ENCODE measurements at places on chromosomes 1 and 21. TPM values are rescaled to one million over a fixed set of nuclear protein-coding genes. Genes with fewer than 3 reads are reported as not detected.

DNA sequence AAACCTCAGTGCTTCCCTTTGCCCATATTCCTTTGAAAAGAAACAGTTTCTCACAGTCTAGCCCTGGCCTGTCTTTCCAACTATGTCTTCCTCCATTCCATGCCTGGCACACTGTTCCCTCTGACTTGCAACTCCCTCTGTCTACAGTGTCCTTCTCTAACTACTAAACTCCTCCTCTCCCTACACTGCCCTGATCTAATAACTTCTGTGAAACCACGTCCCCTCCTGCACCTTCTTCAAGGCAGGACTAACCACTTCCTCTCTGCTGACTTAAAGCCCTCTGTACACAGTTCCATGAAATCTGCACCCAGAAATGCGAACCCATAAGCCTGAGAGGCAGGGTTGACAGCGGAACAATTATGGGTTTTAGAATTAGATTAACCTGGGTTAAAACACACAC lies 62.2 kb upstream of the ATP1B1 start:
- DNase-seq = no peak
- H3K27ac ChIP-seq = no peak overlapping the region
- H3K4me1 ChIP-seq = no peaks in the 10 kb centered on the region
- no peak overlapping the region for H3K4me3 ChIP-seq
- H3K36me3 ChIP-seq = no peaks in the 10 kb centered on the region

DNA sequence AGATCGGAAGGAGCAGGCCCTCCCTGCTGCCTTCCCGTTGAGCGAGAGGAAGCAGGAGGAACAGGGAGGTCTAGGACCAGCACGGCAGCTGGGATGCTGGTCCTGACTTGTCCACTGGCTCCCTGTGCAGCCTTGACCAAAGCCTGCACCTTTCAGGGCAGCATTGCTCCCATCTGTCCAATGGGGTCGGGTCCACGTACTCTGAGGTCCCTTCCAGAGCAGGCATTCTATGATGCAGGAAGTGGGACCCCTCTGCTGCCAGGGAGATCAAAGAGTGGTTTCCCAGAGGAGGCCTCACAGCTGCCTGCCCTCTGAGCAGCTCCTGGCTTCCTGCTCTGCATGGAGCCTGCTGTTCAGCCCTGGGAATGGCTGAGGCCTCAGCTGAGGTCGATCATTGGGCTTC lies 21.7 kb upstream of the ZNF362 start:
- peak; percentile 35 for DNase-seq
- no peak overlapping the region for H3K4me3 ChIP-seq
- H3K27ac ChIP-seq = no peak overlapping the region
- H3K27me3 ChIP-seq = no peaks in the 10 kb centered on the region
- no peaks in the 10 kb centered on the region for H3K4me1 ChIP-seq

- H3K27ac ChIP-seq = no peak overlapping the region
- H3K27me3 ChIP-seq = no peaks in the 10 kb centered on the region
- no peak for DNase-seq
- no peaks in the 10 kb centered on the region for H3K4me1 ChIP-seq
Measured at GRCh38 chr1:245558069-245558468, 403.3 kb downstream of the KIF26B start.

DNA sequence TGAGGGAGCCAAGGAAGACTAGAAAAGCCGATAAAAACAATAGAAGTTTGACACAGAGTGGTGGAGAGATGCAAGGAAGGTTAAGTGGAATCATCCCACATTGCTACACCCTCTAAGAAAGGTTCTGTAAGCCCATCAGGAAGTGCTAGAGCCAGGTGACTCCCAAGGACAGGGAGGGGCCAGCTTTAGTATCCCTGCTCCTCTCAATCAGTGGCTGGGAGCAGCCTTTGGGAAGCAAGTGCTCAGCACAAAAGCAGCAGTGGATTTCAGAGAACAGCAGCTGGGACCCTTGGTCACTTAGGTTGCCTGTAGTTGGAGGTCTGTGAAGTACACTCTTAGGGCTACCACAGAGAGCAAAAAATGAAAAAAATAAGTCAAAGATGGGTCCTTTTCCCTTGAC lies 42.5 kb downstream of the NME7 start:
- no peaks in the 10 kb centered on the region for H3K27me3 ChIP-seq
- DNase-seq = no peak
- no peak overlapping the region for H3K4me3 ChIP-seq
- H3K36me3 ChIP-seq = no peaks in the 10 kb centered on the region

DNA sequence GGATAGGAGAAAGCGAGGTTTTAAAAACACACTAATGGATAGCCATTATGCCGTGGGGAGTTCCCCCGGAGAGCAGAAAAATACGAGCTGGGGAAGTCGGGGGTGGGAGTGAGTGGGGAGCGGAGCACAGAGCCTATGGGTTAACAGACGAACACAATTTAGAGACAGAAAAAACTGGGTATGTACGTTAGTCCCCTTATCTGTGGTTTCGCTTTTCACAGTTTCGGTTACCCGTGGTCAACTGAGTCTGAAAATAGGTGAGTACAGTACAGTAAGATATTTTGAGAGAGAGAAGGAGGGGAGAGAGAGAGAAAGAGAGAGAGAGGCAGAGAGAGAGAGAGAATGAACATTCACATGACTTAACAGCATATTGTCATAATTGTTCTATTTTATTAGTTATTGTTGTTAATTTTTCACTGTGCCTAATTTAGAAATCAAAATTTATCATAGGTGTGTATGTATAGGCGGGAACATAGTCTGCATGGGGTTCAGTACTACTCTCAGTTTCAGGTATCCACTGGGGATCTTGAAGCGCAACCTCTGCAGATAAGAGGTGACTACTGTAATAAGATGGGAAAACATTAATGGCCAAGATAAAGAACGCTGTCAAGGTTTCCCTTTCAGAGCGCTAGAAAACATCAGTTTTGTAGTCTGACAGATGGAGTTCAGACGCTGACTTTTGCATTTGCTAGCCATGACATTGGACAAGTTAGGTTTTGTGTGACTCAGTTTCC lies 125.6 kb upstream of the LMO4 start:
- no peaks in the 10 kb centered on the region for H3K4me1 ChIP-seq
- peaks cover 5% of the 10 kb centered on the region for H3K27me3 ChIP-seq
- no peak overlapping the region for H3K27ac ChIP-seq
- H3K36me3 ChIP-seq = no peaks in the 10 kb centered on the region

Gene C1orf35
- 10.6 TPM for total RNA-seq

- no peaks in the 10 kb centered on the region for H3K27me3 ChIP-seq
- H3K36me3 ChIP-seq = no peaks in the 10 kb centered on the region
- no peak overlapping the region for H3K4me3 ChIP-seq
- H3K27ac ChIP-seq = no peak overlapping the region
Measured at GRCh38 chr1:221638595-221638994, 103.3 kb downstream of the DUSP10 start.

GRCh38 chr1:169443923-169444322 lies 16.6 kb upstream of the CCDC181 start:
- no peak overlapping the region for H3K4me3 ChIP-seq
- no peak overlapping the region for H3K27ac ChIP-seq
- H3K36me3 ChIP-seq = no peaks in the 10 kb centered on the region
- H3K4me1 ChIP-seq = no peaks in the 10 kb centered on the region
- H3K27me3 ChIP-seq = peaks cover 5% of the 10 kb centered on the region

Gene B3GALT6
- total RNA-seq = 15.0 TPM

Gene ADAM30
- not detected for total RNA-seq

Gene FCGR1A
- not detected for total RNA-seq

DNA sequence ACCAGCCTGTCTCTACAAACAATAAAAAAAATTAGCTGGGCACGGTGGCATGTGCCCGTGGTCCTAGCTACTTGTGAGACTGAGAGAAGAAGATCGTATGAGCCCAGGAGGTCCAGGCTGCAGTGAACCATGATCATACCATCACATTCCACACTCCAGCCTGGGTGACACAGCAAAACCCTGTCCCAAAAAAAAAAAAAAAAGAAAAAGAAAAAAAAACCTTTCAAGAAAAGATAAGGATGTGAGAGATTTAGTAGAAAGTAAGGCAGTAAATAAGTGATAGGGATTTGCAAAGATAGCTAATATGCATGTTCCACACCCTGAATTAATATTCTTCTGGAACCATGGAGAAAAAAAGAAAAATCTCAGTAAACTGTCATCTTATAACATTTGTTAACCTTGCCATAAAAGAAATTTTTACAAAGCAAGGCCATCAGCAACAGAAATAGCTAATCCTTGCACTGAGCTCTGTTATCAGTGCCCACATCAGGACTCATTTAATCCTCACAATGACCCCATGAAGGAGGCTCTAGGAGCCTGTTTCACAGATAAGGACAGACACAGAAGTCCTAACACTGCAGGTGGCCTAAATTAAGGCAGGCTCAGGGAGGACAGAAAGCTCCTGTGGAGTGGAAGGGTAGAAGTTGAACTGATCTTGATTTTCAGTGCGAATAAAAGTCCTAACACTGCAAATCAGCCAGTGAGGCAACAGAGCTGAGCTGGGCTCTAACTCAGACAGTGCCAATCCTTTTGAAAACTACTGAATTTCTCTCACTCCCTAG lies 7.6 kb downstream of the GNB1 start:
- H3K4me1 ChIP-seq = peaks cover 62% of the 10 kb centered on the region
- H3K27me3 ChIP-seq = no peaks in the 10 kb centered on the region
- DNase-seq = no peak

GRCh38 chr1:52264530-52265115 lies 101.4 kb downstream of the CC2D1B start:
- H3K4me1 ChIP-seq = no peaks in the 10 kb centered on the region
- peaks cover 9% of the 10 kb centered on the region for H3K36me3 ChIP-seq
- H3K4me3 ChIP-seq = no peak overlapping the region
- H3K27ac ChIP-seq = no peak overlapping the region
- no peak for DNase-seq
- H3K27me3 ChIP-seq = no peaks in the 10 kb centered on the region

Gene ATG4C
- 8.7 TPM for total RNA-seq

DNA sequence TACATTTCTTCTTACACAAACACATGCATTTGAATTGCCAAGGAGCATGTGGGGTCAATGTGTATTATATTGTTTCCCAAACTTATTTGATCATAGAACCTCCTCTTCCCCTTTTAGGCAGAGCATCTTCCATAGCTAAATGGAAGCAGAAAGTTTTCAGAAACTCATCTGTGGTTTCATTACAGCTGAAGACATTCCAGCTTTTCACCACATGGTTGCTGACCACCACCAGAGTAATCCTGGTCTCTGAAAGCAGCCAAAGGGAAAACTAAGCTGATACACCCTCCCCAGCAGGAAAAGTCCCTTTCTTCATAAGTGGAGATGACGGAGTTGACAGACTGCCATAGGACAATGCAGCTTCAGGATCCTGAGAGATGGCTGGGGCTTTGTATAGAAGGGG lies 30.2 kb upstream of the OTUD3 start:
- DNase-seq = no peak
- H3K27me3 ChIP-seq = no peaks in the 10 kb centered on the region
- H3K4me3 ChIP-seq = no peak overlapping the region
- no peaks in the 10 kb centered on the region for H3K4me1 ChIP-seq

Gene LCE2A
- total RNA-seq = 457 TPM

DNA sequence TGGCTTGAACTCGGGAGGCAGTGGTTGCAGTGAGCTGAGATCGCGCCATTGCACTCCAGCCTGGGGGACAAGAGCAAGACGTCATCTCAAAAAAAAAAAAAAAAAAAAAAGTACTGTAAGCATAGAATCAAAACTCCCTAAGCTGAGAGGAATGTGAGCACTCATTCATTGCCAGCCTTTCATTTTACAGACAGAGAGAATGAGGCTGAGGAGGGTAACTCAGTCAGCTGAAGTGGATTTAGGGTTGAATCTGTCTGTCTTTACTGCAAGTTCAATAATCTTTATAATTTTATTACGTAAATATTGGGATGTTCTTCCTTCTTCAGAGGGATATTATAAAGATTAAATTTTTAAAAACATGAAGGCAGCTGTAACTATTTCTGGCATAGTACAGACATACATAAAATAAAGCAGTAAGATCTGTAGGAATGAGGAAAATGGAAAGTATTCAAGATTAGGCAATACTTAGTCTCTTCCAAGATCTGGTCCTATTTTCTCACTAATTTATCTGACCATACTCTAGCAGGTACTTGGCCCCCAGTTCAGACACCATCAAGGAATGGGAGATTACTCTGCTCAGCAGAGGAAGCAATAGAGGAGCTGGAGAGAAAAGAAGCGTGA lies 24.1 kb upstream of the MNDA start:
- H3K36me3 ChIP-seq = no peaks in the 10 kb centered on the region
- no peak overlapping the region for H3K27ac ChIP-seq
- no peak overlapping the region for H3K4me3 ChIP-seq

DNA sequence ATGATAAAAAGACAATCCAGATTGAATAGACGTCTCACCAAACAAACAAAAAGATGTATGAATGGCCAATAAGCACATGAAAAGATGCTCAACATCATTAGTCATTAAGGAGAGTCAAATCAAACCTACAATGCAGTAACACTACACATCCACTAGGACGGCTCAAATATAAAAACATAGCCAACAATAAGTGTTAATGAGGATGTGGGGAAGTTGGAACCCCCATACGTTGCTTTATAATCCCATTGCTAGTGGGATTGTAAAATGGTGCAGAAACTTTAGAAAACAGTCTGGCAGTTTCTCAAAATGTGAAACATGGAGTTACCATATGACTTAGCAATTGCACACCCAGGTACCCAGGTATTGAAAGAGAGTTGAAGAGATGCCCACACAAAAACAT lies 14.7 kb upstream of the IL24 start:
- no peak for DNase-seq
- H3K4me1 ChIP-seq = no peaks in the 10 kb centered on the region
- H3K27me3 ChIP-seq = peaks cover 2% of the 10 kb centered on the region
- no peak overlapping the region for H3K4me3 ChIP-seq
- H3K27ac ChIP-seq = no peak overlapping the region

Gene NR1I3
- total RNA-seq = not detected

DNA sequence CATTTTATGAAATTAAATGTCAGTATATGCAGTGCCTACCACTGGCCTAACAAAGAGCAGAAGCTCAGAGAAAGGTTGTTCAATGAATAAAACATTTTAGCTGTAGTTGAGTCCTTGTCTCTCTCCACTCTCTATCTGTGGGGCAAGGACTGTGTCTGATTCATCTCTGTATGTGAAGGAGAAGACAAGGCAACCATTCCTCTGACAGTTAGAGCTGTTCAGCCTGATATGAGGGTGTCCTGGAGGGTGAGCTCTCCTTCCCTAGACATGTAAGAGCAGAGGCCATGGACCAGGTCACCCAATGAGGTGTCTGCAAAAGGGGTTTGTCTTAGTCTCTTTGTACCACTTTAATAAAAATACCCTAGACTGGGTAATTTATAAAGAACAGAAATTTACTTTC lies 4.5 kb upstream of the PDZK1IP1 start:
- H3K4me1 ChIP-seq = peaks cover 34% of the 10 kb centered on the region
- H3K4me3 ChIP-seq = no peak overlapping the region
- no peak overlapping the region for H3K27ac ChIP-seq
- no peaks in the 10 kb centered on the region for H3K36me3 ChIP-seq
- no peak for DNase-seq

- H3K4me1 ChIP-seq = peaks cover 21% of the 10 kb centered on the region
- no peak overlapping the region for H3K27ac ChIP-seq
- H3K27me3 ChIP-seq = peaks cover 30% of the 10 kb centered on the region
- H3K4me3 ChIP-seq = no peak overlapping the region
Measured at GRCh38 chr1:5650283-5651026, 341.8 kb downstream of the NPHP4 start.

Measured in suprapubic skin (tissue), 4 donors.